ENCODE measurements at places on chromosomes 7 and 10.

- H3K4me3 ChIP-seq, result no peak overlapping the region
- H3K27ac ChIP-seq, result peak overlapping the region; percentile 55
- peaks cover 25% of the 10 kb centered on the region for H3K4me1 ChIP-seq
- no peak for DNase-seq
Measured at GRCh38 chr7:42552227-42552626, 315.2 kb upstream of the GLI3 start.

DNA sequence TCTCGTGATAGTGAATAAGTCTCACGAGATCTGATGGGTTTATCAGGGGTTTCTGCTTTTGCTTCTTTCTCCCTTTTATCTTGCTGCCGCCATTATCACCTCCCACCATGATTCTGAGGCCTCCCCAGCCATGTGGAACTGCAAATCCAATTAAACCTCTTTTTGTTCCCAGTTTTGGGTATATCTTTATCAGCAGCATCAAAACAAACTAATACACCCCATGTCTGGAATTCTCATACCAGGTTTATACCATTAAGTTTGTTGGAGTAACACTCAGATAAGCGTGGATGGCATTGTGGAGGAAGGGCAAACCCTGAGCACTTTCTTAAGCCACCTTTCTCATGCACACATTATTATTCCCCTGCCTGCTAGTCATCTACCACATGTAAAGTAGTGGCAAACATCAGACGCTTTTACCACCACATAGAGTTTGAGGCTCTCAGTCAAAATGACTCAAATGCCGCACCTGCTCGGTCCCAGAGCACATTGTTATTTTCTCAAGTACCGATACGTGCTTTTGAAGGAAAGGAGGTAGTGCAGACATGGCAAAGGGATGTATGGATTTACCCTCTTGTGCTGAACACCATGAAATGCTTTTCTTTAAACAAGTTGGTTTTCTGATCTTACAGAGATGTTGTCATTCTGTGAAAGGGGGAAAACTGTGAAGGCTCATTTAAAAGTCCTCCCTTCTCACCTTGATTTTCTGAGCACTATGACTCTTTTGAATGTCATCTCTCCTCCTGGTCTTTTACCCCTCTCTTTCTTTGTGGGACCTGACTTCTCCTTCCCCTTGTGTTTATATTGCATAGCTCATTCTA, 429.7 kb downstream of the EXOC4 start:
- H3K36me3 ChIP-seq, result no peaks in the 10 kb centered on the region
- no peaks in the 10 kb centered on the region for H3K4me1 ChIP-seq
- no peaks in the 10 kb centered on the region for H3K27me3 ChIP-seq
- no peak for DNase-seq

DNA sequence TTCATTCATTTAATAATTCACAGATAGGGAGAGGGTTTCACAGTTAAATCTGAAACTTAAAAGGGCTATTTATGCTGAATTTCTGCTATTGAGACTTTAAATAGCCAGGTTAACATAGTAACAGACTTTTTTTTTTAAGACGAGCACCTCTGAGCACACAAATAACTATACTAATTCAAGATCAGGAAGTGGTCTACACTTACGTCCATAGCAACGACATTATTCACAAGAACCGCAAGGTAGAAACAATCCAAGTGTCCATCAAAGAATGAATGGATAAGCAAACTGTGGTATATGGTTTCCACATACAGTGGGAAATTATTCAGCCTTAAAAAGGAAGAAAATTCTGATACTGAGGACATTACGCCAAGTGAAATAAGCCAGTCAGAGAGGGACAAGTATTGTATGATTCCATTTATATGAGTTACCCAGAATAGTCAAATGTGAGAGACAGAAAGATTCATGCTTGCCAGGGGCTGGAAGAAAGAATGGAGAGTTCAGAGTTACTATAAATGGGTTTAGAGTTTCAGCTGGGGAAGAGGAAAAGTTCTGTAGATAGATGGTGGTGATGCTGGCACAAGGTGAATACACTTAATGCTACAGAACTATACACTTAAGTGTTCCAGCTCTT, 140.3 kb upstream of the LAMB4 start:
- no peak for DNase-seq
- H3K27me3 ChIP-seq, result no peaks in the 10 kb centered on the region
- H3K4me3 ChIP-seq, result no peak overlapping the region
- H3K36me3 ChIP-seq, result no peaks in the 10 kb centered on the region

DNA sequence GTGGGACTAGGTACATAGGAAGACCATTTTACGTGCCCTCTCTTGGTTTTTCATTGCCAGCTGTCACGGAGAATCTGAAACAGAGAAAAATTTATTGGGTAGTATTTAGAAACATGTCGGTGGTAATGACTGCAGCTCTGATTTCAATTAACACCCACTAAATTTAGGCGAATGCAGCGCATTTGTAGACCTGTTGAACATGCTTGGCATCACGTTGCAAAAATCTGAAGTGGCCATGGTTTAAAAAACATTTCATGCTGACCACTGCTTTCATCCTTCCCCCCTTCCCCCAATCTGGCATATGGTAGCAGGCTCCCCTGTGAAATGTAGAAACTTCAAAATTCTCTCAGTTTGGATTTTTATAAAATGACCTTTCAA, 34.0 kb downstream of the LRMDA start:
- peak overlapping the region; percentile 31 for H3K27ac ChIP-seq
- no peak overlapping the region for H3K4me3 ChIP-seq
- no peaks in the 10 kb centered on the region for H3K36me3 ChIP-seq
- H3K27me3 ChIP-seq, result no peaks in the 10 kb centered on the region
- DNase-seq, result no peak

- no peak overlapping the region for H3K27ac ChIP-seq
- no peaks in the 10 kb centered on the region for H3K4me1 ChIP-seq
- DNase-seq, result no peak
- H3K27me3 ChIP-seq, result no peaks in the 10 kb centered on the region
- no peaks in the 10 kb centered on the region for H3K36me3 ChIP-seq
- no peak overlapping the region for H3K4me3 ChIP-seq
Measured at GRCh38 chr7:137371616-137372015, 28.1 kb upstream of the PTN start.

GRCh38 chr7:81618396-81619014, 151.3 kb downstream of the HGF start:
- peak overlapping the region; percentile 50 for H3K27ac ChIP-seq
- no peak for DNase-seq
- peaks cover 30% of the 10 kb centered on the region for H3K4me1 ChIP-seq

GRCh38 chr10:71134732-71135211, 77.6 kb upstream of the UNC5B start:
- peaks cover 14% of the 10 kb centered on the region for H3K27me3 ChIP-seq
- H3K4me3 ChIP-seq, result no peak overlapping the region
- no peak for DNase-seq
- H3K27ac ChIP-seq, result no peak overlapping the region

DNA sequence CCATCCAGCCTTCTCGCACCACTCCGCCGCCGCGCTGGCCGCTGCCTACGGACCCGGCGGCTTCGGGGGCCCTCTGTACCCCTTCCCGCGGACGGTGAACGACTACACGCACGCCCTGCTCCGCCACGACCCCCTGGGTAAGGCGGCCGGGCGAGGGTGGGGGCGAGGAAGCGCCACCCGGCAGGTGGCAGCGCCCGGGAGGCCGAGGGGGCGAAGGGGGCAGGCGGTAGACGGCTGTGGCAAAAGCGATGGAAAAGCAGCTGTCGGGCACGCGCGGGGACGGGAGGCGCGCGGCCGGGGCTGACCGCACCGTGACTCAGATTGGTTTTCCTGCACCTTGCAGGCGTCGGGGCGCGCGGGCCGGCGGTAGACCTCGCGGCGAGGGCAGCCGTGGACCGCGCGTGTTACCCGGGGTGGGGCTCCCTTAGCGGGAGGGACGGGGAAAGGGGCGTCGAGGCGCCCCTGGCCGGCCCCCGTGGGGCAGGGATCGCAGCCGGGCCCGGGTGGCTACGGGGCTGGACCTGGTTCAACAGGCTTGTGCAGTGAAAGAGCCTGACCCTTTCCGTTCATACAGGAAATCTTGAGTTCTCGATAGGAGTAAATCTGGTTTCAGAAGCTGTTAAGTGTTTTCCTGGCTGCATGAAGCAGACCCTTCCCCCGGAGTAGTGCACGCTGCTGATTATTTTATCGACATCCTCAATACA, 608 bp downstream of the HHEX start:
- H3K27ac ChIP-seq, result no peak overlapping the region
- no peaks in the 10 kb centered on the region for H3K27me3 ChIP-seq
- H3K36me3 ChIP-seq, result peaks cover 12% of the 10 kb centered on the region

GRCh38 chr7:90961037-90961725, 303.1 kb upstream of the FZD1 start:
- no peak overlapping the region for H3K27ac ChIP-seq
- no peaks in the 10 kb centered on the region for H3K27me3 ChIP-seq
- H3K36me3 ChIP-seq, result no peaks in the 10 kb centered on the region
- H3K4me3 ChIP-seq, result no peak overlapping the region
- DNase-seq, result no peak
- H3K4me1 ChIP-seq, result no peaks in the 10 kb centered on the region

DNA sequence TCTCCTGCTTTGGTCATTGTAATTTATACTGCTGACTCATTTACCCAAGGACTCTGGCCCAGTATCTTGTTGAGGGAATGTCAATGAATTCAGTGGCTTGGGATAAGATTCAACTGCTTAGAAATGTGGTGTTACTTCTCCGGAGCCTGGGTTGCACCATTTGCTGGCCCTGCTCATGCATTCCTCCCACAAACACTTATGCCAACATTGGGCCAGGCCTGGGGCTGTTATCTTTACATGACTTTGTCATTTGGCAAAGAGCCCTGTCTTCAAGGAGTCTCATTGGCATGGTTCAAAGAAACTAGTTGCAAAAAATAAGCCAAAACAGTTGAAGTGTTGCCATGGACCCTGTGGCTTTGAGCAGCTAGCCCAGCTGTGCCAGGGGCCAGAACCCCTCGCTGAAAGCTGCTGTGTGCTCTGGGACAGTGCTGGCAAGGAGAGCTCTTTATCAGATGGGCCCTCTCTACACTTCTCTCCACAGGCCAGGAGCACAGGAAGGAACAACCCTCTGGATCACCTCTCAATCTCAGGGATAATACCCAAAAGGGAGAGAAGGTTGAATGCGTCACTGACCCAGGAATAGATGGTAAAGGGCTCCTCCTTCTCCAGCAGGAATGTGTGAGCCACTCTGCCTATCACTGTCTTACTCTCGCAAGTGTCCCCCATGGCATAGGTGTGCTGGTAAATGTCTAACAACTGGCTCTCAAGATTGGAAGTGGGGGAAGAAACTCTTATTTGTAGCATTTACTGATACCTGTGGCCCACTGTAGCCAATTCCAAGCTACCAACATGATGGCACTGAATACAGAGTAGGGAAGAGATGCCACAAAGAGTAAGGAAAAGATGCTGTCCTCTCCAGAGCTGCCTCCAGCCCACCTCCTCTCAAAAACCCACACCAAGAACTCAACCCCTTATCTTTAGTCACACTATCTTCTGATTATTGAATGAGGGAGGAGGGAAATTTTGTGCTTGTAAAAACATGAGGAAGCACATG, 23.5 kb upstream of the PDE1C start:
- no peak overlapping the region for H3K4me3 ChIP-seq
- peaks cover 2% of the 10 kb centered on the region for H3K4me1 ChIP-seq
- no peaks in the 10 kb centered on the region for H3K36me3 ChIP-seq

DNA sequence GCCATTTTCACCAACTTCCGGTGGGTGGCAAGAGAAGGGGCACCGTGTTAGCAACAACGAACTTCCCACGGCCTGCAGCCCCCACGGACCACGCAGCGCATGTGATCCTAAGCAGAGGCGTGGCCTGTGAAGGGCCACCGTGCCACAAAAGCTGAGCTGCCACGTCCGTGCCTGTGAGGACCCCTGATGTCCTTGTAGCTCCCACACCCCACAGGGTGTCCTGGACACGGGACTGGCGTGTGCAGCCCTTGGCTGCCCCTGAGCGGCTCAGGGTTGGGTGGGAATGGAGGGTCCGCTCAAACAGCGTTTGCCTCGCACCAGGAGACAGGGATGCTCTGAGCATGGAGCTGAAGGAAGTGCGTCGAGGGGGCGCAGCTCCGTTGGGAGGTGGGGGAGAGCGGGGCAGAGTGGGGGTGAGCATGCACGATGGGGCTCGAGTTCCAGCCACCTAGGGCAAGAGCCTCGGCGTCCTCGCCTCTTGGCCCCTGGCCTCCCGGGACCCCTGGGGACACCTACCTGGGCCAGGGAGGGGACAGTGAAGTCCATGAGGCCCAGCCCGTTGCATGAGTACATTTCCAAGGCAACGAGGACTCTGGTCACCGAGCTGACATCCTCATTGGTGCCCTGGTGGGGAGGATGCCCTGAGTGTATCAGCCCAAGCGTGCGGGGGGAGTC, 33.6 kb downstream of the CFAP46 start:
- no peak overlapping the region for H3K4me3 ChIP-seq
- H3K27ac ChIP-seq, result no peak overlapping the region
- peak; percentile 44 for DNase-seq
- no peaks in the 10 kb centered on the region for H3K4me1 ChIP-seq
- no peaks in the 10 kb centered on the region for H3K36me3 ChIP-seq

GRCh38 chr7:112260911-112261310, 54.4 kb downstream of the ZNF277 start:
- H3K4me3 ChIP-seq, result no peak overlapping the region
- no peaks in the 10 kb centered on the region for H3K36me3 ChIP-seq
- H3K4me1 ChIP-seq, result no peaks in the 10 kb centered on the region
- no peaks in the 10 kb centered on the region for H3K27me3 ChIP-seq
- DNase-seq, result no peak

DNA sequence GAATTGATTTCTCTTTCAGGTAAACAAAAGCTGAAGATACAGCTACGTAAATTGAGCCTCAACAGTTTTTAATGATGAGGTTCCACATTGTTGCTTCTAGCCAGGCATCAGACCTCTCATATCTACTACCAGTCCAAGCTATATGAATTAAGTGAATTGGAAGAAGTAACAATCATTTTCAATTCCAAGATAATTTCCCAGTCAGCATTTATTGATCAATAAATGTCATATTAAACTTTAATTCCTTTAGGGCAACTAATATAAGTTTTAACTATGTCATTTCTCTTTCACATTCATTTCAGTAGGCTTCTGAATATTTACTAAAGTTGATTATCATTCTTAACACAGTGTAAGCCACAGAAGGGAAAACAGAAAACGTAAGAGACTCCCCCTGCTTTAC, 1413.7 kb upstream of the CELF2 start:
- no peaks in the 10 kb centered on the region for H3K36me3 ChIP-seq
- H3K27me3 ChIP-seq, result no peaks in the 10 kb centered on the region
- peaks cover under 1% of the 10 kb centered on the region for H3K4me1 ChIP-seq
- DNase-seq, result no peak
- H3K27ac ChIP-seq, result no peak overlapping the region

GRCh38 chr10:113084031-113084430, 134.0 kb downstream of the TCF7L2 start:
- no peak for DNase-seq
- peaks cover 20% of the 10 kb centered on the region for H3K4me1 ChIP-seq
- no peak overlapping the region for H3K4me3 ChIP-seq
- H3K27ac ChIP-seq, result peak overlapping the region; percentile 0
- no peaks in the 10 kb centered on the region for H3K36me3 ChIP-seq

GRCh38 chr7:121562259-121562658, 166.2 kb upstream of the FAM3C start:
- no peaks in the 10 kb centered on the region for H3K4me1 ChIP-seq
- no peaks in the 10 kb centered on the region for H3K27me3 ChIP-seq
- no peak for DNase-seq
- H3K4me3 ChIP-seq, result no peak overlapping the region

- H3K4me1 ChIP-seq, result no peaks in the 10 kb centered on the region
- peaks cover 8% of the 10 kb centered on the region for H3K27me3 ChIP-seq
- DNase-seq, result no peak
- no peaks in the 10 kb centered on the region for H3K36me3 ChIP-seq
- no peak overlapping the region for H3K27ac ChIP-seq
Measured at GRCh38 chr7:25456467-25457171, 228.3 kb upstream of the NPVF start.
